ENCODE measurements at places on chromosomes 6 and 20.

DNA sequence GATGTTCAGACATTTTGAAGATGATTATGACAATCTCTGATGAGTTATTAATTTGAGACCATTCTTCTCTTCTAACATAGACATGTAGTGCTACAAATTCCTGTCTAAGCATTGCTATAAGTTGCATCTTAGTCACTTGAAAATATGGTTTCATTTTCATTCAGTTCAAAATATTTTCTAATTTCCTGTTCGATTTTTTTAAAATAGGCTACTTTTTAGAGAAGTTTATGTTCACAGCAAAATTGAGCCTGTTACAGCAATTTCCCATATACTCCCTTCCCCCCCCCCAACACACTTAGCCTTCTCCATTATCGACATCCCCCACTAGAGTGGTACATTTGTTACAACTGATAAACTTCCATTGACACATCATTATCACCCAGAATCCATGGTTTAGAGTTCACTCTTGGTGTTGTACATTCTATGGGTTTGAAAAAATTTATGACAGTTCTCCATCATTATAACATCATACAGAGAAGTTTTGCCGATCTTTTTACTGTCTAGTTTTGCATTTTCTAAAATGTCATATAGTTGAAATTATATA, 31.2 kb downstream of the PLAGL1 start:
- DNase-seq, result no peak

DNA sequence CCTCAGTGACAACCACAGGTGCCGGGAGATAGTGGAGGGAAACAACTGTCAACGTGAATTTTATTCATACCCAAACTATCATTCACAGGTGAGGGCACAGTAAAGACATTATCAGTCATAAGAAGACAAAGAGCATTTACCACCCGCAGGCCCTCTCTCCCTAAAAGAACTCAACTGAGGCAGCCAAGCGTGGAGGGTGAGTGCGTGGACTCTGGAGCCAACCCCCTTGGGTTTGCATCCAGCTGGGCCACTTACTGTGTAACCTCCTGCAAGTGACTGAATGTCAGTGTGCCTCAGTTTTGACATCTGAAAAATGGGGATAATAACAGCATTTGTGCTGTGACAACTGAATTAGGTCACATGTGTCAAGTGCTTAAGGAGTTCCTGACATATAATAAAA, 70.6 kb upstream of the KCNK16 start:
- no peak for DNase-seq

GRCh38 chr6:94005835-94006234, 586.5 kb upstream of the EPHA7 start:
- no peak for DNase-seq

DNA sequence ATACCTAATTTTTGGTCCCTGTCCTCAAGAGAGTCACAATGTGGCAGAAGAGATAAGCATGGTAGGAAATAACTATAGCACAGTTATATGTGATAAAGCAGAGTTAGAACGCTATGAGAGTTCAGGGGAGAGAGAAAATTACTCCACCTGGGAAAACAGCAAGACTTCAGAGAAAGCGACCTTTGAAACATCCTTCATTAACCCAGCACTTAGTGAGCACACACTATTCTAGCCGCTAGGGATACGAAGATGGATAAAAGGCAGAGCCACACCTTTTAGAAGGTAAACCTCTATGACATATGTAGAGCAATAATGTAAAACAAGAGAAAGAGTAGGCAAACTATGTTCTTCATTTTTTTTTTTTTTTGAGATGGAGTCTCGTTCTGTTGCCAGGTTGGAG, 264.3 kb downstream of the PTPRK start:
- DNase-seq, result no peak

GRCh38 chr6:11212664-11213063, 19.8 kb downstream of the NEDD9 start:
- no peak for DNase-seq

DNA sequence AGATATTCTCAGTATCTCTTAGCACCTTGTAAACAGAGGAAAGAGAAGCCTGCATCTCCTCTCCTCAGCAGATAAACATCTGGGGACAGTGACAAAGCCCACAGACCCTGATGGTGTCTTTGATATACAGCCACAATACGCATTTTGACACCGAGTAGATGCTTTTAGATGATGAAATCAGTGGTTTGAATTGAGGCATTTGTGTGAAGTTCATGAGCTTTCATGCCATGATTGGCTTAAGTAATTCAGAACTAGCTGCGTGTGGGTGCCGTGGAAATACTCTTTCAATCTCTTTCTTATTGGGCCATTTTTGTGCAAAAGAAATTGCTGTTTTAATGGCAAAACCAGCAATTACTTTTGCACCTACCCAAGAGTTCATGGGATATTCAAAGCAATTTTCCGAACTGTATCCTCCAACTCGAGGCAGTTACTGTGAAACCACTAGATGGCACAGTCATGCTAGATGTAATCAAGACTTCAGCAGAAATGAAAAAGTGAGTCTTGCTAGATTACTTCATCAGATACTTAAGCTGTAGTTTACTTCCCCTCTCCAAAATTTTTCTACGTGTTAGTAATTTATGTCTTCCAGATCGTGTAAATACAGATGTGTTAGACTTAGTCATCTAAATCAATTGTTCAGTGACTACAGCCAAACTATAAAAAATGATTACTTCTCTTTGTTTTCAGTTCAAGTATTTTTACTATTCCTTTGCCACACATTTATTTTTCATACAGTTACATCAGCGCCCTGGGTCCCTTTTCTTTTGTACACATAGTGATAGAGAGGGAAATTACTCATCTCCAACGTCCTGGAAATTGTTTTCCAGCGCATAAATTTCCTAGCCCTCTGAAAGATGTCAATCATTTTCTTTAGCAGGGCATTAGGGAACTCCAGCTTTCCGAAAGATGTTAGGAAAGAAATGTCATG, 49.4 kb downstream of the IYD start:
- DNase-seq, result peak; percentile 54

- no peak for DNase-seq
Observed at GRCh38 chr6:13339863-13340630, 11.7 kb upstream of the TBC1D7 start.

DNA sequence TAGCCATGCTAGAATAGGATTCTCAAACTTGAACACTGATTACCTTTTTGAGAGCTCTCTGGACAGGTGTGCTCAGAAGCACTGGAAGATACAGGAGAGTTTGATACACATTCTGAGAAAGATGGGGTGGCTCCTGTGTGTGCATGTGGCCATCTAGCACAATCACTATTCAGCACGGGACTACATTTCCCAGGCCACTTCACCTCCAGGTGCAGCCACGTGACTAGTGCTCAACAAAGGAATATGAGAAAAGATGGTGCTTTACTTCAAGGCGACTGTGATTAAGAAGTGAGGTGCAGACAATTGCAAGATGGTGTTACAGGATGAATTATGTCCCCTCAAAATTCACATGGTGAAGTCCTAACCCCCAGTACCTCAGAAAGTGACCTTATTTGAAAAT, 103.8 kb downstream of the BACH2 start:
- no peak for DNase-seq

GRCh38 chr20:64223526-64224067, 32.0 kb upstream of the PCMTD2 start:
- DNase-seq, result no peak

DNA sequence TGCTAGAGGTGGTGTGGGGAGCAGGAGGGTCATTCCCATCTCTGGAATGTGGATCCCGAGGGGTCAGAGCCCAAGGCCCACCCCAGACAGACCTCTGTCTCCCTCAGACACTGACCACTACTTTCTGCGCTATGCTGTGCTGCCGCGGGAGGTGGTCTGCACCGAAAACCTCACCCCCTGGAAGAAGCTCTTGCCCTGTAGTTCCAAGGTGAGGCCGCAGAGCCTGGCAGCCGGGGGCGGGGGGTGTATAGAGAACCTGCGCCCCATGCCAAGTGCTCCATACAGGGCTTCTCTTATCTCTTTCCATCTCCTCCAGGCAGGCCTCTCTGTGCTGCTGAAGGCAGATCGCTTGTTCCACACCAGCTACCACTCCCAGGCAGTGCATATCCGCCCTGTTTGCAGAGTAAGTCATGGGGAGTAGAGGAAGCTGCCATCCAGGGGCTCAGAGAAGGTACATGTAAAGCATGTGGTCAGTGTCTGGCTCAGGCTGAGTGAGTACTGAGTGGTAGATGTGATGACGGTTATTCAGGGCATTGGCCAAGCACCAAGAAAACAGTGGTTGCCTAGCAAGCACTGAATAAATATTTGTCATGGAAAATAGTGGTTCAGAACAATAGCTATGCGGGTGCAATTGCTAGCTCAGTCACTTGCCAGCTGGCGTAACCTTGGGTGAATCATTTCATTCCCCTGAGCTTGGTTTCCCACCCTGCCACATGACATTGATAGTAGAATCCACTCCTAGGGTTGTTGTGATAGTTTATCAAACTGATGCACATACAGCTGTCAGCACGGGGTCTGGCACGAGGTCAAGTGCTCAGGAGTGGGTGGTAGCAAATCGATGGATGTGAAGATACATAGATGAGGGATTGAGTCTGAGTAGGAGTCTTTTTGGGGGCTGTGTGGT, 3.5 kb downstream of the PIGT start:
- peak; percentile 95 for DNase-seq

- DNase-seq, result no peak
Observed at GRCh38 chr6:154352898-154353585, 3.6 kb downstream of the IPCEF1 start.

- DNase-seq, result peak; percentile 16
Observed at GRCh38 chr6:147390909-147391536, 117.5 kb upstream of the SAMD5 start.

DNA sequence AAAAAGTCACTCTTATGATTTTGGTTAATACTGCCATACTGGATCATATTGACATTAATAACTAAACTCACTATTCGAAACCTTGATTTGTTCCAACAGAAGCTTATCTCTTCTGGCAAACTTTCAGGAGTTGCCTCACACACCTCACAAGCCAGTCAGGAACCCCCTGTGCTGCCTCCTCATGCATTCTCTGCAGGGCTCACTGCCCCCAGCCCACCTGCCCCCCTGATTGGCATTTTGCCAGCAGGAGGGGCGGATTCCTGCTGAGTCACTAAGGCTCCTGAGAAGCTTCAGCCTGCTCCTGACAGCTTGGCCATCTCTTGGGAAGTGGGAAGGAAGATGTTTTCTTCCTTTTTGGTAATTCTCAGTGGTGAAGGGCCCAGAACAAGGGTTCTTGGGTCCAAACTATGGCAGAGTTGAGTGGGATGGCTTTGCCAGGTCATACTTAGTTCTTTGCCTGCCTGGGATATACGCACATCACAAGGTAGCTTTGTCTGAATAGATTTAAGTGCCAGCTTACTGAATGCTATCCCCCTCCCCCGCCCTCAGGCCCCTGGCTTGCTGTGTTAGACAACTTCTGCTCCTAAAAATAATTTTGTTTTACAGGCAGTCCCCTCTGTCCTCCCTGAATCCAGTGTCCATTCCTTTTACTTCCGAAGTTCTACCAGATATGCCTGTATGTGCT, 31.4 kb downstream of the SLC35F1 start:
- DNase-seq, result no peak

DNA sequence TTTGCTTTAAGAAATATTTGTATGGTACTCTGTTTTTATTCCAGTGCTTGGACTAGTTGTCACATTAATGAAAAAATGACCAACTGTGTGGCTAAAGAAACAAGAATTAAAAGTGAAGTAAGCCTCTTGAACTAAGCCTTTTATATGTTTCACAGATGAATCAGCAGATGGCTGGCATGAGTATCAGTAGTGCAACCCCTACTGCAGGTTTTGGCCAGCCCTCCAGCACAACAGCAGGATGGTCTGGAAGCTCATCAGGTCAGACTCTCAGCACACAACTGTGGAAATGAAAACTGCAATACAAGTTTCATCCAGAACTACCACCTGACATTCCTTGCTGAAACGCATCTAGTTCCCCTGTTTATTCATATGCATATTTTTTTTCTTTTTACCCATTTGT, 96.8 kb downstream of the B3GAT2 start:
- DNase-seq, result no peak

DNA sequence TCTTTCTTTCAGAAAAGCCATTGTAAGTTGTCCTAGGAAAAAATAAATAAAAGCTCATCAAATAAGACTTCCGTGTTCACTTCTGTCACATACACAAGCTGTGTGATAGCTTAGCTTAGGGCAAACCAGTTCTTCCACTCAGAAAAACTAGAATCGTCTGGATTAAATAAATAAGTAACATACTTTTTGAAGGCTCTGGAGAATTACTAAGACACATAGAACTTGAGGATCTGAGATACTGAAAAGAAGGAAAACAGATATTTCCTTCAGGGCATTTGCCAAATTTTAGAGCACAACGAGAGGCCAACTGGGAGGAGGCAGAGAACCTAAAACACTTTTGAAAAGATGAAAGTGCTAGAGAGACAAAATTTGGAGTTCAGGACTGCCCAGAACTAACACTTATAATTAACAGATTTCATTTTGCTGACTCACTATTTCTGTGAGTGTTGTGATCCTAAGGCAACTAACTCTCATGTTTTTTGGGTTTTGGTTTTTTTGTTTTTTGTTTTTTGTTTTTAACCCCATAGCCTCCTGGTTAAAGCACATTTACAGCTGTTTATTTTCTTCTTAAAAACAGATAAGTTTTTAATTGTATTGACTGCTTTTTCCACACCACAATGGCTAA, 38.7 kb upstream of the THEMIS start:
- DNase-seq, result no peak

DNA sequence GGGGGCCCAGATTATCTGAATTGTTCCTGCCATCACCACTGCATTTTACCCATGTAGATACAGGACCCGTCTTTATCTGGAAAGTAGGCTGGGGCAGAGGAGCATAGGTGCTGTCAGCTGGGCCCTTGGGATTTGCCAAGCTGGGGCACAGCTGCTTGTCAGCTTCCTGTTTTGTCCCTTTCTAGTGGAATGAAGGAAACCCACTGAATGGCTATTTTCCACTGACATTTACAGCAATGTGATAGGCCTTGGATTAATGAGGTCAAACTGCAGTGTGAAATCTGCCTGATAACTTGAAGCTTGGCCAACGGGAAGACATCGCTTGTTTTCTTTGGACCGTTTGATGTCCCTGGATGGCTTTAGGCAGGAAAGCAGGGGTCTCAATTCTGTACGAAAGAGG, 6.7 kb downstream of the PPP1R16B start:
- no peak for DNase-seq
